Cardiac fibroblast (primary cell): ENCODE measurements at places on chromosomes 6 and 20.

- no peak for DNase-seq
Measured at GRCh38 chr20:8334641-8335040, 202.6 kb downstream of the PLCB1 start.

- no peak for DNase-seq
Measured at GRCh38 chr6:149247385-149247763, 70.1 kb upstream of the TAB2 start.

GRCh38 chr20:46757754-46758678 lies 48.6 kb downstream of the SLC2A10 start:
- DNase-seq: peak; percentile 65

GRCh38 chr20:53003420-53004154 lies 31.4 kb downstream of the TSHZ2 start:
- no peak for DNase-seq

DNA sequence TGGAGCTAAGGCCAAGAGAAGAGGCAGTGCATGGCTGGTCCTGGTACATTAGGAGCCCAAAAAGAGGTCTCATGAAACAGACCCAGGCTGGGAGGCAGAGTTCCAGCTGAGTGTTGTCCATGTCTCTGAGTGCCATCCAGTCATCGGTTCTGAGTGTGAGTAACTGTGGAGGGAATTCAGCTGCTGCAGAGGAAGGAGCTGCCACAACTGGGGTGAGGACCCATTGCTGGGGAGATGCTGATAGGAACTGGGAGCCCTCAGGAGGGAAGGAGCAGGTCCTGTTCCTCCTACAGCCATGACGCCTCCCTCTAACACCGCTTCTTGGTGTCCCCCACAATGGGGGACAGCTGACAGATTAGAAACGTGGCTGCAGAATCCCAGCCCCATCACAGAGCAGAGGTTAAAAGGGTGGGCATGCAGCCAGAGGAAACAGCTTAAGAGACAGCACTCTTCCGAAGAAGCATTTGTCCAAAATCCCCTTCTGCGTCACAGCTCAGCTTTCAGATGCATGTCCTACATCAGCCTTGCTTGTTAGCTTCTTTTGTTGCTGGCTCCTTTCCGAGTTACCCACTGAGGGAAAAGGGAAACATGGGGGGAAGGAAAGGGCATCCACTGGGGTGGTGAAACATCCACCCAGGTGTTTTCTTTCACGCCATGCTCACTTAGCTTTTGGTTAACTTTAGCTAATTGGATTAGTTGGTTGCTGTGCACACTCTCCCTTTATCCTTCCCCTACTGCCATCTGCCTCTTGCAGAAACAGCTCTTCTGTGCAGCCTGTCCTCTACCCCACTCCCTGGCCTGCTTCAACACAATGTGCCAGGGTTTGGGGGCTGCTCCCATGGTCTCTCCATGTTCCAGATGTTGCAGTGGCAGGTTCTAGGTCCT lies 239.2 kb downstream of the SYNDIG1 start:
- DNase-seq: peak; percentile 5

GRCh38 chr20:38902601-38903000 lies 23.6 kb upstream of the FAM83D start:
- DNase-seq: no peak

DNA sequence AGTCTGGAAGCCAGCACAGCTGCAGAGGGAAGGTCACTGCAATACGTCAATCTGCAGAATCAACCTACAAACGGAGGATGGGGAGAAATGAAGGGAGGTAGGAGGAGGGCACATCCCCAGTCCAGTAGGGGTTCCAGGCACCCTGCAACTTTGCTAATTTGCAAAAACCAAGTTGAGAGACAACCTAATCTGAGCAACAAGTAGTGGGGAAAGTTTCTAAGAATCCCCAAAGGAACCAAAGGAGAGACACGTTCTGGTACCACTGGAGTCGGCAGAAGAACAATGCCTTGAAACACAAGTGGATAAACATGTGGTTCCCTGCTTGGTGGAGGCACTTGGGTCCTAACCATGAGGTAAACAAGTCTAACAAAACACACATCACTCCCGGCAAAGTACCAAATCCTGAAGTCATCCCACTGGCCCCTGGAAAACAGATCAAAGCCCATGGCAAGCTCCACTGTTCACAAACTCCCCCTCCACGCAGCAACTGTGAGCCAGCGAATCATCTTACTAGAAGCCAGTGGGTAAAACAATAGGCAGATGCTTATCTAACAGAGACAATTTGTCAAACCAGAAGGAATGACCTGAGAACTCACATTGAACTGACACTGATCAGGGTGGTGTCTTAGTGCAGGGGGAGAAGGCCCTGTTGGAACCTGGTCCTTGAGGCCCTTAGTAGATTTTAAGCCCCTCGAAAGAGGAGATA lies 4.7 kb downstream of the MRPS18A start:
- DNase-seq: no peak

- peak; percentile 57 for DNase-seq
Measured at GRCh38 chr6:109867970-109868358, 110.1 kb upstream of the GPR6 start.

GRCh38 chr6:24854077-24854666 lies 55.5 kb upstream of the ARMH2 start:
- no peak for DNase-seq

GRCh38 chr6:145508107-145508506 lies 227.2 kb downstream of the EPM2A start:
- DNase-seq: no peak
